Fibroblast of skin of right quadriceps (primary cell): ENCODE measurements at places on chromosomes 12 and 14.

GRCh38 chr12:94725375-94726168 is 75.2 kb upstream of the TMCC3 start:
- DNase-seq, result peak; percentile 27

DNA sequence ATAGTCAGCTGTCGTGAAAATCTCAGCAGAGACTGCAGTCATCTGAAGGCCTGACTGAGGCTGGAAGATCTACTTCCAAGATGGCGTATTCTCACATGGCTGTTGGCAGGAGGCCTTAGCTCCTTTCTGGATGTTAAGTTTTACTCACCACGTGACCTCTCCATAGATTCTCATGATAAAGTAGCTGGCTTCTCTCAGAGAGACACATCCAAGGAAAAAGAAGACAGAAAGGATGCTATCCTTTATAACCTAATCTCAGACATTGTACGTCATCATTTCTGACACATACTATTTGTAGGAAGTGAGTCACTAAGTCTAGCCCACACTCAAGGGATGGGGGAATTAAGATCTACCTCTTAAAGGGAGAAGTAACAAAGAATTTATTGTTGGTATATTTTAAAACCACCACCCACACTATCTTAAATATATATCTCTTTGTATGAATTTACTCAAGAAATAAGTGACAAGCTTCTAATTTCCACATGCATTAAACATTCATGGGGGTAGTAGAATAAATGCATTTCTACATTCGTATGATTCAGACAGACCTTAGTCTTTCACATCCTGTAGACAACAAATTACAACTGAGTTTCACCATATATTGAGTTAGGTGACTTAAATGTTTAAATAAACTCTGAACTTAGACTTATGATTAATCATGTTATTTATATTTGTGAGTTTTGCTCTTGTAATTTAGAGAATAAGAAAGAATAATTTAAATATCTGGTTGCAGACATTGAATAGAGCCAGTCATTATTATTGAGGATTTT is 411.0 kb downstream of the LRIG3 start:
- DNase-seq, result peak; percentile 84

GRCh38 chr14:100586403-100587085 is 673 bp downstream of the BEGAIN start:
- DNase-seq, result no peak

DNA sequence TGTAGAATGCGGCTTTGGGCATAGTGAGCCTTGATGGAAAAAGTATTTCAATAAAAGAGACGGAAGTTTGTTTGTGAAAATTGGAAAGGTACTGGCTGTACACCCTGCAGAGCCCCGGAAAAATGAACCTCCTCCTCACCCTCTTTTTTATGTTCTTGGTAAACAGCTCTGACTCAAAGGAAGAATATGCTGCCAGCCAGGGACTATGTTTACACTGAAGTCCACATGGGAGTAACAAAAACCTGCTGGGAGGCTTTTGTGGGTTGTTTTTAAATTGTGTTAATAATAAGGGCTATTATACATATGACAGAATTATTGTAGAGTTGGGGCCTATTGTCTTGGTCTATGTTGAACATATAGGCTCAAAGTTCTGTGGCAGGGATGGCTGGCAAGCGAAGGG is 70.7 kb downstream of the TTC8 start:
- peak; percentile 12 for DNase-seq

DNA sequence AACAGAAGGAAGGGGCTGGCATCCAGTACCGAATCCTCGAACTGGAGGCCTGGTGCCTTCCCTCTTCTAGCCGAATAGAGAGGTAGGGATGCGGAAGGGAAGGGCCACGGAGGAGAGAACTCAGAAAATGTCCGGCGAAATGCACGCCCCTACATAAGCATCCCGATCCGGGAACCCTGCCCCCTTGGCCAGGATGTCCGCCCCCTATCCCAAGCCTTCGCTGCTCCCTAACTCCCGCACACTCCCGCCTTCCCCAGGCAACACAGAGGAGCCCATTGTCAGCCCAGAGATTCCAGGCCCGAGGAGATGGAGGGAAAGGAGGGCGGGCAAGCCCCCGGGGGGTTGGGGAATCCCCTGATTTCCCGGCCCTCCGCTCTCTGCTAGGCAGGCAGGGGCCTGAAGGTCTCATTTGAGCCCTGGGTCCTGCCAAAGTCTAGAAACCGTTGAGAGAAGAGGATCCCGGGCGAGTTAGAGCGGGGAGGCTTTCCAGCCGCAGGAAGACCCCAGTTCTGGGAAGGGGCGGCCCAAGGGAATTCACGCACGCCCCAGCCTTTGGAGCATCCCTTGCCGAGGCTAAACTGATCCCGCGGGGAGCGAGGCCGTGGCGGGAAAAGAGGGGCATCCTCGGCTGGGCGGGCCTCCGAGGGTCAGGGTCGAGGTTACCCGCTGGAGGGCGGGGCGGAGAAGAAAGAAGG is 569 bp upstream of the ARHGEF40 start:
- peak; percentile 50 for DNase-seq

DNA sequence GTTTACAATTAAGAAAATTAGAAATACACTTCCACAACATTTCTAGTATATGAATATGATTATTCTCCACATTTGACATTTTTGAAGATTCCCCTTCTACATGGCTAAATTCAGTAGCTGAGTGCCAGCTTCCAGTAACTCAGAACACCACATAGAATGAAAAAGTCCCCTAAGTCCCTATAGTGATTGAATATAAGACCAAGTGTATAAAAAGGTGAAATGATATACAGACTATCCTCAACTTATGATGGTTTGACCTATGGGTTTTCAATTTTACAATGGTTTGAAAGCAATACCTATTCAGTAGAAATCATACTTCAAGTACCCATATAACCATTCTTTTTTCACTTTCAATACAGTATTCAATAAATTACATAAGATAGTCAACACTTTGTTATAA is 15.8 kb downstream of the ATL1 start:
- DNase-seq, result no peak

DNA sequence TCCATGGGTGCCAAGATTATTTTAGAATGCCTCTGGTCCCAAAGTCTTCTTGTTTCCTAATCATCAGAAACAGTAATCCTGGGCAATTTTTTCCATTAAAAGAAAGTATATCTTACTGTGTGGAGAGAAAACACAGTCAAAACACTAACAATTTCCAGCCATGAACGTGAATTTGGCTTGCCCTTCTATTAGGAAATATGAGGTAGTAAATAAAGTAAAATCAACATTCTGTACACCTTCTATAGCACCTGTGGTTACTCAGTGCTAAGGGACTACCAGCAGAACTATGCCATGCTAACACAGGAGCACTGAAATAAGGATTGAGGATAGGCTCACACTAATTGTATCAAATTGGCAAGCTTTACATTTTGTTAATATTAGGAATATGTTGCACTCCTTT is 60.1 kb downstream of the NTN4 start:
- no peak for DNase-seq
